GM12864 (cell line): ENCODE measurements at places on chromosomes 3 and 15.
A peak's percentile ranks its signal among the peaks of the same experiment; 100 is the strongest.

DNA sequence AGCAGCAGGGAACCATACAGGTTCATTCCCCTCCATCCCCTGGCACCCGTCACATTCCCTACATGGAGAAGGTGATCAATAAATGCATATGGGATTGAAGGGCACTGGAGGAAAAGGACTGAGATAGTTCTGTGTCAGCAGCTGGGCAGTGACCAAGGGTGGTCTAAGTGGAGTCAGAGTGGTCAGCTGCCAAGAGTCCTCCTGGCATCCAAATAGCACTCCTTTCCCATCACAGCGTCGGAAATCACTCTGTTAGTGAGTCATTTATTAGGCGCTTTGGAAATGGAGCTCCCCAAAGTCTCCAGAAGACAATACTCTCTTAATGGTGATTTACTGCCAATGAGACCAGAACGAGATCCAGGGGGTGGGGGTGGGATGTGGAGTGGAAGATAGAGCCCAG is 6.8 kb upstream of the TRH start:
- no peak for DNase-seq

- DNase-seq: no peak
These were observed 105.6 kb downstream of the NFKBIZ start for GRCh38 chr3:101954936-101955335.

- no peak for DNase-seq
These were observed 101.3 kb downstream of the UBE2E2 start for GRCh38 chr3:23304424-23304823.

- DNase-seq: no peak
These were observed 60.7 kb upstream of the RAB6B start for GRCh38 chr3:133956353-133956752.

- no peak for DNase-seq
These were observed 36.0 kb downstream of the AQR start for GRCh38 chr15:34933432-34933975.

GRCh38 chr3:36476286-36476942 is 96.1 kb downstream of the STAC start:
- DNase-seq: no peak

DNA sequence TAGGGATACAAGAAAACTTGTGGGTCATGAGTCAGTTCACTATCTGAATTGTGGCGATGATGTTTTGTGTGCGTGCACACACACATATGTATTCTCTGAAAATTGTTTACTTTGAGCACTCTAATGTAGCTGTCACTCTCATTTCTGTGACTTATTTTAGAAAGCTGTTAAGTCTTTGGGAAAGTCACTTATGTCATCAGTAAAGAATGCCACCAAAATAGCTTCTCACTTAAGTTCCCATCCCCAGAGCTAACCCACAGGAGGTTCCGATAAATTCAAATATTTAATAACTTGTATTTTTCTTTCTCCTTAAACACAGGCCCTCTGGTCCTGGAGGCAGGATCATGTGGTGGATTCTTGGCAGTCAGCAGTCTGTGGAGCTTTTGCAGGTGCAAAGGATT is 138.3 kb downstream of the LRIG1 start:
- no peak for DNase-seq

DNA sequence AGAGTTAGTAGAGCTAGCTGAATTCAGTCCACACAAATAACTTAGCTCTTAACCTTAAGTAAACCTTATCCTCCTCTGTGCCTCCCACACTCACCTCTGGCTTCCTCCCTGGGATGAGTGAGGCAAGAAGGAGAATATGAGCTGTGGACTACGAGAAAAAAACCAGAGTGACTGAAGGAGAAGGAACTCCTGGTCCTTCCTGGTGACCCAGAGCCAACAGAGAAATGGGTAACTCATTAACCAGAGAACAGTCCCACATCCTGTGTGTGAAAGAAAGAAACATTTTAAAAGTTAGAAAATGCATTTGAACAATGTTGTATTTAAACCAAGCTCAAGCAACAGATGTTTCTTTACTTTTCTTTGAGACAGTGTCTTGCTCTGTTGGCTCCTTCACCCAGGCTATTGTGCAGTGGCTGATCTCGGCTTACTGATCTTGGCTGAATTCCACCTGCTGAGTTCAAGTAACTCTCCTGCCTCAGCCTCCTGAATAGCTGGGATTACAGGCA is 27.5 kb upstream of the FAM81A start:
- DNase-seq: no peak

GRCh38 chr3:49462222-49462621 is 7.8 kb upstream of the DAG1 start:
- DNase-seq: no peak

DNA sequence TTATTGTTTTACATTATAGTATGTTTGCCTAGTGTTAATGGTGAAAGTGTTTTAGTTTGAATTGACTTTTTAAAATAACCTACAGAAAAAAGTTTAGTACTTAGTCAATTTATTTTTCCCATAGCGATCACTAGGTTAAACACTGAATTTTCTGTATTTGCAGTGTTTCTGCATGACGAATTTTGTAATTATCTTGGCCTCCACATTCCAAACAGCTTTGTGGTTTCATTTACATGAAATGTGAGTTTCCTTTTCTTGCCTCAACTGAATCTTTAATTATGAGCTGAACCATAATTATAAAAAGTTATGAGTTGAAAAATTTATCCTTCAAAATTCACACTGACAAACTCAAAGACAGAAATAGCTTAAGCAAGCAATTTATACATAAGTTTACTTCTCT is 235.5 kb downstream of the CTNNB1 start:
- DNase-seq: no peak

GRCh38 chr15:88257311-88258092 is 963 bp upstream of the NTRK3 start:
- no peak for DNase-seq

- DNase-seq: peak; percentile 22
These were observed at the start of the genes SNRPN and SNURF for GRCh38 chr15:24954783-24955530. Gene SNRPN (plus strand): TSS chr15:24954987. CDS start chr15:24974454, 19,467 bp downstream. Gene SNURF (plus strand): TSS chr15:24954987. CDS start chr15:24955049, 62 bp downstream.

DNA sequence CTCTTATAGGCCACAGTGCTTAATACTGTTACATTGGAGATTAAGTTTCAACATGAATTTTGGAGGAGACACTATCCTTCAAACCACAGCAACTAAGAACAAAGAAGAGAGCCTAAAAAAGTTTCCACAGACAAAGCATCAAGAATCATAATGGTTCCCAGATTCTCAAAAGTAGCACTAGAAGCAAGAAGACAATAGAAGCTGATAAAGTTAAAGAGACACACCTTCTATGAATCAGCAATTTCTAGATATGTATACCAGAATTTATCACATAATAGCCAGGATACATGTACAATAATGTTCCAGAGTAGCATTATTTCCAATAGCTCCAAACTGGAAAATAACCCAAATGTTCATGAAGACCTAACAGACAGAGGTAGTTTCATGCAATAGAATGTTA is 12.2 kb downstream of the NKIRAS1 start:
- DNase-seq: no peak

- DNase-seq: no peak
These were observed 185.8 kb upstream of the EOMES start for GRCh38 chr3:27907929-27908328.

GRCh38 chr3:150286390-150287147 is 121.5 kb upstream of the TSC22D2 start:
- DNase-seq: peak; percentile 10
